ENCODE measurements at places on chromosomes 7 and 10.

DNA sequence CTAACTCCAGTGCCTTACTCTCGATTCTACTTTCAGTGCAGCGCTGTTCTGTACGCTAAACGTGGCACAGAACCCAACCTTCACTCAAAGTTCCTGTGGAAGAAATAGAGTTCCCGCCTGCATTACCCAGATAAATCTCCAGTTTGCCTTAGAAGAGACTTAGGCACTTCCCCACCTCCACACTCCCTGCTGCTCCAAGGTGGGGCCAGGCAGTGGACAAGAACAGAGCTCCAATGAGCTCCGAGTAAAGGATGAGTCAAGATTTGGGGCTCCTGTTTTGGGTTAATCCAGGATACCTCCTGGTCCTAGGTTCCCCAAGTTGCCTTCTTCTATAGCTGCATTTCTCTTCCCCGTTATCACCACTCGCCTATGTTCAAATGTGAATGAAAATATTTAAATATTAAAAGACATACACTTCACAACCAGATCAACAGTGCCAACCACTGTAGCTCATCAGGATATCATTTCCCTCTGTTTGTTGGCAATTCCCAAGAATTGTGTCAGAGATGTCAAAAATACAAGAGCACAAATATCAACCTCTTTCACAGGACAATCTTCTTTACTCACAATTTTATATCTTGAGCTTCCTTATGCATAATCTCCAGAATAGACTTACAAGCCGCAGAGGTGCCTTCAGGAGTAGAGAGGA, 48.0 kb downstream of the MALSU1 start:
- no peak for DNase-seq

- DNase-seq = no peak
Measured at GRCh38 chr10:53102424-53102823, 329.8 kb upstream of the MBL2 start.

- DNase-seq = no peak
Measured at GRCh38 chr10:9833942-9834341, 1183.7 kb upstream of the CELF2 start.

DNA sequence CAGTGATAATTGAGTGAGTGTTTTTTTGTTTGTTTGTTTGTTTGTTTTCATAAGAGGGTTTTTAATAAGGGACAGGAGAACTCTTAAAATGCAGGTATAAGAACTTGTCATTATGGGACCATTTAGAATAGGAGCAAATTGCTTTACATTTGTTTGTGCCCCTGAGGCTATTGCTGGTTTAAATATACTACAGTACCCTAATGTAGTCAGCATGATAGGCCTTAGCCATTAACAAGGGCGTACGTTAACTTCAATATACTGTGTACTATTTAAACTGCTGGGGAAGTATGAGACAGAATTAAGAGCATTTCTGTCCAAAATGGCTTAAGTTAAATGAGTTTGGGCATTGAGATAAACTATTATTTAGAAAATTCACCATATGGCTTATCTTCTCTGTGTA, 26.2 kb downstream of the PRKAR2B start:
- no peak for DNase-seq

- no peak for DNase-seq
Measured at GRCh38 chr7:91199601-91200000, 64.6 kb upstream of the FZD1 start.

- no peak for DNase-seq
Measured at GRCh38 chr7:38171623-38172391, 6.2 kb upstream of the STARD3NL start.

GRCh38 chr7:36986948-36987724, 262.8 kb upstream of the AOAH start:
- DNase-seq = peak; percentile 31

DNA sequence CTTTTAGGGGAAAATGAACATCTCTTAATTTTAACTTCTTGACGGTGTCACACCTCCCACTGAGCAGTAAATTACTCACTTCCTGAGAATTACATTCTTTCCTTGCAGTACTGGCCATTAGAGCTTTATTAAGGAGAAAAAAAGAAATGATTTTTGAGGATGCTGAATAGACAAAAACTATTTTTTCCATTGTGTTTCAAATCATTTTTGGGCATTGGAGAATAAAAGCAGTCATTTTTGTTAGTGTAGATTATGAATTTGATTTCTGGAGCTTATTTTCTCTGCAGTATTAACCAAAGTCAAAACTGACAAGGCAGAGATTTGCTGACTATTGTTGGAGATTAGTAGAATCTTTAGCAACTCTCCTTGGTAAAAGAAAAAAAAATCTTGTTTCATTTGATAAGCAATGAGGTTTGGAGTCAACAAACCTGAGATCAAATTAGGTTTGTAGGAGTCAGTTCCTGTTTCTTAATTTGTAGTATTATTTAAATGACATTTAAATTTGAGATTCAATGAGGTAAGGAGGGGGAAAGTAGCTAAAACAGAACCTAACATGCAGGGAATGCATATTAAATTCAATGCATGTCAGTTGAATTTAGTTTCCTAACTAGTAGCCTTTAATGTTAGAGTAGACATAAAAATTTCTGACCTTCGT, 70.6 kb downstream of the AP3M1 start:
- DNase-seq = no peak

DNA sequence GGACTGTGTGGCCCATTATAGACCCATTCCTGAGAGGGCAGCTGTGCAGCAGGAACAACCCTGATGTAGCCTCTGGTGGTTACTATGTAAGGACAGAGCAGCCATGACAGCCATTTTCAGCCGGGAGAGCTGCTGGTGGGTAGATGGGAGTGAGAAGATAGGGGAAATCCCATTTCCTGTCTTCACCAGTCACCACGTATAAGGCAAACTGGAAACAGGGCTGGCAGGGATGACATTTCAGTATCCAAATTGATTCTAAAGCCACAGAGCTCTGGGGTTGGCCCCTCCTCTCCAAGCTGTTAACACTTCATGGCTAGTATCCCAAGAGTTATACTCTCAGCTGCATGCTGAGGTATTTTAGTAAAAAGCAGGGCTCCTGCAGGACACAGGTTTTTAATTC, 15.2 kb upstream of the FZD1 start:
- DNase-seq = peak; percentile 49

DNA sequence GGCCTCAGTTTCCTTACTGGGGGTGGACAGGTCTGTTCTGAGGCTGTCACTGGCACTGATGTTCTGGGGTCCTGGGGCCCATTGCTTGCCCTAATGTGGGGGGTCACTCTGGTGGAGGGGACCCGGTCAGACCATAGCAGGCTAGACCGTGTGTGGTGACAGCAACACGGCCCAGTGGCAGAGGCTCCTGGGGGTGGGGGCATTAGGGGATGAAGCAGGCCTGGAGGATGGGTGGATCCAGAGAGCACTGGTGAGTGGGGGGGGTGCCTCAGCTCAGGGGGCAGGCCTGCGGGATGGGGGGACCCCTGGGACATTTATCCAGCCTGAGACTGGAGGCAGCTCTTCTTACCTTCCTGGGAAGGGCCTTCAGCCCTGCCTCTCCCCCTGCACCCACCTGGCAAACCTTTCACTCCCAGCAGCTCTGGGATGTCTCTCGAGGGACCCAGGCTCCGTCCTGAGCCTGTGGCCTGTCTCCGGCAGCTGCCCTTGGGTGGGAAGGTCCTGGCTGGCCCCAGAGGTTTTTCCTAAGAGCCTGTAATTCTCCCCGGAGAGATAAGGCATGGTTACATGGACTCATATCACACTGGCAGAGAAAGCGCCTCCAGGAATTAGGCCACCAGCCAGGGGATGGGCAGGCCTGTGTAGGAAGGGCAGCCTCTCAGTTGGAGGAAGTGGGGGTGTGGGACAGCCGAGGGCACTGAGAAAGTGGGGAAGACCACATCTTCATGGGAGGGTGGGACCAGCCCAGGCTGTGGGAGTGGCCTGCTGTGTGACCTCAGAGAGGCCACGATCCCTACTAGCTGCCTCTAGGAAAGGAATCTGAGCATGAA, 147.7 kb downstream of the UBE2H start:
- no peak for DNase-seq

- no peak for DNase-seq
Measured at GRCh38 chr7:141246426-141246825, 172.6 kb downstream of the TMEM178B start.

DNA sequence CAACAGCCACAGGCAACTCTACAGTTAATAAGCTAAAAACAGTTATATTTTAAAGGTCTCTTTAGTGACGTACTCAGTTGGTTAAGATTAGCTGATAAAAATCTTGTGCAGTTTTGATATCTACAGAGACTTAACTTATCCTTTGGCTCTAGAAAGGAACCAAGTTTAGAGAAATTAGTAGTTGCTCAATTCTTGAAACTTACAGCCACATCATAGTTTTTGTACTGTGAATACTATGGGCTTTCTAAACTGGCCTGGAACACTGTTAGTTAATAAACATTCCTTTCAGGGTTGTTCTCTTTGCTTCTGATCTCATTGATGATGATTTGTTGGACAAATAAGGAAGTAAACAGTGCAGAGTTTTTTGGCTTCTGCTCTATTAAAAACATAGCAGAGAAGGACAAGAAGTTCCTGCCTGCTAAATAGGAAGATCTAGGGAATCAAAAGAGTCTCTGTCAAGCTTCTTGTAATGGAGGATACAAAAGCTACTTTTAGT, 73.1 kb downstream of the MKLN1 start:
- peak; percentile 31 for DNase-seq

GRCh38 chr10:16724509-16724908, 92.7 kb downstream of the RSU1 start:
- DNase-seq = no peak

DNA sequence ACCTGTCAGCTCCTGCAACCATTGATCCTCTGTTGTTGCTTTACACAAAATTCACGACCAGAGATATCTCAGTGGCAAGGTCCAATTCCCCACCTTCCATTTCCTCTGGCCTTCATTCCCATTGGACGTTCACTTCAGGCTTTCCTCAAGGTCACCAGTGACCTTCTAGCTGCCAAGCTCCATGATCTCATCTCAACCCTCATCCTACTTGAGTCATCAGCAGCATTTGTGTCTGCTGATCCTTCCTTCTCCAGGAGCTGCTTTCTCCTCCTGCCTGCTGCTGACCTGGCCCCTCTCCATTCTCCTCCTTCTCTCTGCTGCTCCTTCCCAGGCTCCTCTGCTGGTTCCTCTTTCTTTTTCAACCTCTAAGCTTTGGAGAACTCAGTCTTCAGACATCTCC, 66.2 kb upstream of the C10orf90 start:
- no peak for DNase-seq

DNA sequence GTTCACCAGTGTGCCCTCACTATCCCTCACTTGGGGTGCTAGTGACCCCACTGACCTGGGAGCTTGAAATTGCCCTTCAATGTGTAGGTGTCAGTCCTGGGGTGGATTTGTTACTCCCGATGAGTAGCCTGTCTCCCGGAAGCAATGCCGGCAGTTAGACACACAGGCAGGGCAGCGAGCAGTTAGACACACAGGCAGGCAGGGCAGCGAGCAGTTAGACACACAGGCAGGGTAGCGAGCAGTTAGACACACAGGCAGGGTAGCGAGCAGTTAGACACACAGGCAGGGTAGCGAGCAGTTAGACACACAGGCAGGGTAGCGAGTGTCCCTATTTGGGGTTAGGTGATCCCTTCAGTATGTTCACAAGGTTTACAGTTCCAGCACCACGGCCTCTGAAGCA, 44.0 kb downstream of the VWA2 start:
- DNase-seq = no peak

GRCh38 chr10:2460812-2461211, 606.5 kb upstream of the PFKP start:
- no peak for DNase-seq

- no peak for DNase-seq
Measured at GRCh38 chr7:86025807-86026206, 617.9 kb upstream of the GRM3 start.

DNA sequence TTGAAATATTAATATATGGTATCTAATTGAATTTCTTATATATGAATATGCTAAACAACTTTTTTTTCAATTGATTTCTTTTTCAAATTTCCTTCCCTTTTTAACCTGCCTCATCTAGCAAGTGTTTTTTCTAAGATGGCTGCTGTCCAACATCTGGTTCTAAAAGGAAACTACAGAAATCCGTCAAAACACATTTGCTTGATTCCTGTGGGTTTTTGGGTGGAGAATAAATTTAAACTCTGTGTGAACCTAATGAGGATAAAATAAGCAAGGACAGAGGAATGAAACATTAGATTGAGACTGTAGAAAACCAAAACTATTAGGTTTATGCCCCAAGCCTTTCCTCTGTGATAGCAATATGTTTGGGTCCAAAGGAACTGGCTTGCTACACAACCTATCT, 75.5 kb upstream of the STARD3NL start:
- DNase-seq = peak; percentile 54

DNA sequence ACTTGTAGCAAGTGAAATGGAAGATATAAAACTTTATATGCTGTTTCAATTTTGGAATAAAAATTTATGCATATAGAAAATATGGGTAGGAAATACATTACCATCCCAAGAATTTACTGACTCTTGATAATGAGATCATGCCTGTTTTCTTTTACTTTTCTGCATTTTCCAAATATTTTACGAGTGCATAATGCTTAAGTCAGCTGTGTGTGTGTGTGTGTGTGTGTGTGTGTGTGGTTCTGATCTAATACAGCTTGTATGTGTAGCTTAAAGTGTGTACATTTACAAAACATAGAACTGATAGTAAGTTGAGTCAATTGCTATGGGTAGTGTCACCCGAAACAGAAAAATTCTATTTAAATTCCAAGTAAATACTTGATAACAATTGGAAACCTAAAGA, 315.9 kb upstream of the LRRN3 start:
- peak; percentile 20 for DNase-seq

DNA sequence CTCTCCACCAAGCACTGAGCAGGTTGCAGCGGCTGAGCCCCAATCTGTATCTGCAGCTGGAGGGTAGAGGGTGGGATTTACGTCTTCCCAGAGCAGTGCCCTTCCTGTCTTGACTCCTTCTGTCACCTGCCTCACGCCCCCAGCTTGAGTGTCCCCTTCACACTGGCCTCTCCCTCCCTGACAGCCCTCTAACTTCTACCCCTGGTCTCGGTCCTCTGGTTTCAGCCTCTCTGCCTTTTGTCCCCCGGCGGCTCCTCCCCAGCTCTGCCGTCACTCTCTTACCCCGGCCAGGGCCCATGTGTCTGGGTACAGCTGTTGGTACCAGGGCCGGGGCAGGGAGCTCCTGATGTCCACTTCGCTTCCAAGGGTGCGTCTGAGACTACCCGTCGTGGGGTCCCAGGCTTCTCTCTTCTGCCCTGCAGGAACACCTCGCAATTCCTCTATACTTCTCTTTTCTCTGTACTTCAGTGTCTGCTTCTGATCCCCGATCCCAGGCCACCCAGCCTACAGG, 654 bp downstream of the MUC3A start:
- DNase-seq = no peak

- DNase-seq = no peak
Measured at GRCh38 chr10:108014902-108015177, 850.3 kb upstream of the SORCS1 start.

- DNase-seq = no peak
Measured at GRCh38 chr7:42253316-42253715, 16.3 kb upstream of the GLI3 start.

DNA sequence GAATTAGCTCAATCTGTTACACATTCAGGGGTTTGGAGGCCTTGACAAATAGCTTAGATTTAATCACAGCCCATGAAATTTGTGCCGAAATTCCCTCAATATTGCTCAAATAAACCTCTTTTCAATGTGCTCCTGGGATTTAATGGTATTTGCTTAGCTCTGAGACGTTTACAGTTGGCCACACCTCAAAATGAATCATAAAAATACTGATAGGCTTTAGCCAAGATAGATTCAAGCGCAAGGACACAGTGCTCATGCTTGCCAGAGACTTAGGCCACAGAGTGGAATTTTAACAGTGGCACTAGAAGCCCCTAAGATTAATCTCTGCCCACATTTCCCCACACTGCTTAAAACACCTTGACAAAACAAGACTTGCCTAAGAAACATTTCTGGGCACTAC, 2.3 kb upstream of the SEMA3C start:
- no peak for DNase-seq

Measured in AG10803 (cell line).